Putamen (tissue), 1 donor: ENCODE measurements at places on chromosomes 6 and 20.
A peak's percentile ranks its signal among the peaks of the same experiment; 100 is the strongest.

GRCh38 chr6:131366223-131366622 is 206.8 kb upstream of the ARG1 start:
- no peak for DNase-seq

- no peak for DNase-seq
Measured at GRCh38 chr6:153215242-153215641, 84.2 kb upstream of the RGS17 start.

GRCh38 chr6:80674669-80675068 is 568.2 kb downstream of the BCKDHB start:
- DNase-seq: no peak

- DNase-seq: peak; percentile 45
Measured at GRCh38 chr6:83514866-83515466, 2.6 kb downstream of the PRSS35 start.

GRCh38 chr6:88869263-88870020 is 94.0 kb downstream of the RNGTT start:
- no peak for DNase-seq

GRCh38 chr20:24425523-24426135 is 43.8 kb upstream of the SYNDIG1 start:
- DNase-seq: no peak

DNA sequence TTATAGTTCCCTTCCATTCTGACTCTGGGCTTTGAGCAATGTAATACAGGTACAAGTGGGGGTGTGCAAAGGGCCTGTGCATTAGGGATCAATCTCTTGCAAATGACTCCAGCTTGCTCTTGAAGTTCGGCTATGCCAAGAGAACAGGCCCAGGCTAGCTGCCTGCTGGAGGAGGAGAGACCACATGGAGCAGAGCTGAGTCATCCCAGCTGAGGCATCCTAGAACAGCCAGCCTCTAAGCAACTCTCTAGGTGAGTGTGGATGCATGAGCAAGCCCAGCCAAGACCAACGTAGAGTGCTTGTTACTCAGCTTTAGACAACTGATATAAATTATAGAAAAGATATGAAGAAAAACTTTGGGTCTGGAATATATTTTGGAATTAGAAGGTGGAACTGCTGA is 47.6 kb upstream of the RBM24 start:
- no peak for DNase-seq

DNA sequence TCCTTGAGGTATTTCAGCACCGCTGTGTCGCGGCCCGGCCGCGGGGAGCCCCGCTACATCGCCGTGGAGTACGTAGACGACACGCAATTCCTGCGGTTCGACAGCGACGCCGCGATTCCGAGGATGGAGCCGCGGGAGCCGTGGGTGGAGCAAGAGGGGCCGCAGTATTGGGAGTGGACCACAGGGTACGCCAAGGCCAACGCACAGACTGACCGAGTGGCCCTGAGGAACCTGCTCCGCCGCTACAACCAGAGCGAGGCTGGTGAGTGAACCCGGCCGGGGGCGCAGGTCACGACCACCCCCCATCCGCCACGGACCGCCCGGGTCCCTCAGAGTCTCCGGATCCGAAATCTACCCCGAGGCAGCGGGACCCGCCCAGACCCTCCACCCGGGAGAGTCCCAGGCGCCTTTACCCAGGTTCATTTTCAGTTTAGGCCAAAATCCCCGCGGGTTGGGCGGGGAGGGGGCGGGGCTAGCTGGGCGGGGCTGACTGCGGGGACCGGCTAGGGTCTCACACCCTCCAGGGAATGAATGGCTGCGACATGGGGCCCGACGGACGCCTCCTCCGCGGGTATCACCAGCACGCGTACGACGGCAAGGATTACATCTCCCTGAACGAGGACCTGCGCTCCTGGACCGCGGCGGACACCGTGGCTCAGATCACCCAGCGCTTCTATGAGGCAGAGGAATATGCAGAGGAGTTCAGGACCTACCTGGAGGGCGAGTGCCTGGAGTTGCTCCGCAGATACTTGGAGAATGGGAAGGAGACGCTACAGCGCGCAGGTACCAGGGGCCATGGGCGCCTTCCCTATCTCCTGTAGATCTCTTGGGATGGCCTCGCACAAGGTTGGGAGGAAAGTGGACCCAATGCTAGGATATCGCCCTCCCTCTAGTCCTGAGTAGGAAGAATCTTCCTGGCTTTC is 693 bp downstream of the HLA-F start:
- no peak for DNase-seq

DNA sequence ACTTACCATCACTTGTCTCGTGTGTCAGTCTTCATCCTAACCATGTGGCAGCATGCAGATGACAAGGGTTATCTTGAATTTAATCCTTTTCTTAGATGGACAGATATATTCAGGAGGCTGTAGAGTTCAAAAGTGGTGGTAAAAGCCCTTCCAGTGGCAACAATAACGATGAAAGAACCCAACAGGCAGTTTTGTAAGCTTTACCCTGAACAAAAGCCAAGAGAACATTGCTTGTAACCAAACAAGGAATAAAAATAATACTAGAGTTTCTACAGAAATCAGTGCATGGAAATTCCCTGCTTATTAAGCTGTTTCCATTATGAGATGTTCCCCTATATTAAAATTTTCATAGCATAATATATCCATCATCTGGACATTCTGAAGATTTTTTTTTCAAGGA is 69.7 kb downstream of the PDE7B start:
- no peak for DNase-seq

GRCh38 chr20:47863315-47863965 is 78.2 kb upstream of the SULF2 start:
- DNase-seq: no peak
